Lung microvascular endothelial cell (primary cell): ENCODE measurements at places on chromosomes 1 and 21. TPM values are rescaled to one million over a fixed set of nuclear protein-coding genes. Genes with fewer than 3 reads are reported as not detected.

- peak; percentile 93 for DNase-seq
Observed at GRCh38 chr1:244341455-244342450, 110.0 kb downstream of the ADSS2 start.

Gene CDA
- total RNA-seq = 0.65 and 1.6 TPM in 2 replicates

DNA sequence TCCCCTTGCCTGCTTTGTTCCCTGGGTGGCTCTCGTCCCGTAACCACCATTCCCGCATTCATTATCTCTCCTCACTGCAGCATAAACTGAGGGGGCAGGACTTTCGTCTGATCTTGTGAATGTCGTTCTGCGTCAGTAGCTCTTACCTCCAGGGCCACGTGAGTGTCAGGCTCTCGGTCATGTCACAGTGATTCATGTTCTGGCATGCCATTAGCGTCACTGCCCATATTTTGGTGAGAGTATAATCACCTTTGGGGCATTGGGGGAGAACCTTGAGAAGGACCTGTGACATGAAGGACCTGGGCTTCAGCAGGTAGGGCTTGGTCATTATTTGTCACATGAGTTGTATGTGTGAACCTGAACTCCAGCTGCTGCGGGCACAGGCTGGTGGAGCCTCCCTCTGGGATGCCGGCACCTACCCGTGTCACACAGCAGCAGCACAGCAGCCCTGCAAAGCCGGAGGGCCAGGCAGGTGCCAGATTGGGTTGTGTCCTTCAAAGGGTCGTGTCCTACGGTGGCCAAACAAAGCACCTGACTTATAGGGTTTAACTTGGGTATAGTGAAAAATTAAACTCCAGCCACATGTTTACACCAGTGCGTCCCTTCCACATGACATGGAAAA lies 68.5 kb downstream of the BACE2 start:
- DNase-seq = no peak

Gene SLAMF1
- total RNA-seq = not detected in 2 replicates

- no peak for DNase-seq
Observed at GRCh38 chr1:62058956-62059355, 135.7 kb upstream of the L1TD1 start.

Gene SYPL2
- under 0.01 TPM in 1 of 2 replicates, not detected in the other for total RNA-seq

Gene CD244
- total RNA-seq = not detected in 2 replicates

Gene CTH
- total RNA-seq = 0.79 and 0.87 TPM in 2 replicates
